ENCODE measurements at places on chromosomes 11 and 22.

- no peak for DNase-seq
Measured at GRCh38 chr22:45042263-45042662, 32.5 kb upstream of the PHF21B start.

DNA sequence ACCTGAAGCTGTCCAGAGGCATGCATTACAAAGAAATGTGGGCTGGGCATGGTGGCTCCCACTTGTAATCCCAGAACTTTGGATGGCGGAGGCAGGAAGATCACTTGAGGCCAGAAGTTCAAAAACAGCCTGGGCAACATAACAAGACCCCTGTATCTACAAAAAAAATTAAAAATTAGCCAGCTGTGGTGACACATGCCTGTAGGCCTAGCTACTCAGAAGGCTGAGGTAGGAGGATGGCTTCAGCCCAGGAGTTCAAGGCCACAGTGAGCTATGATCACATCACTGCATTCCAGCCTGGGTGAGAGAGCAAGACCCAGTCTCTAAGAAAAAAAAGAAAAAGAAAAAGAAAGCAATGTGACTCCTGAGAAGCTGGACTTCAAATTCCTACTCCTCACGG lies 138.5 kb upstream of the HSD17B12 start:
- DNase-seq: no peak

DNA sequence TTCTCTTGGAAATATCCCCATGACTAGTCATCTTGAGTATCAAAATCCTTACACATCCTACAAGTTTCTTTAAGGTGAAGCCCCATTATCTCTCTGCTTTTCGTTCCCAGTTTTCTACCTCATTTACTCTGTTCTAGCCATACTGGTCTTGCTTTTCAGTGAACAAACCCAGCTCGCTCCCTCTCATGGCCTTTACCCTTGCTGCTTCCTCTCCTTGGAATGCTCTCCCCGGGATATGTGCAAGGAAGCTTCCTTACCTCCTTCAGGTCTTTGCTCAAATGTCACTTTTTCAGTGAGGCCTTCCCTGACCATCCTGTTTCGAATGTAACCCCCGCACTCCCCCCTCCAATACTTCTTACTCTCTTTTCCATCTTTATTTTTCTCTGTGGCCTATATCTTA lies 331.8 kb downstream of the DYNC2H1 start:
- no peak for DNase-seq

DNA sequence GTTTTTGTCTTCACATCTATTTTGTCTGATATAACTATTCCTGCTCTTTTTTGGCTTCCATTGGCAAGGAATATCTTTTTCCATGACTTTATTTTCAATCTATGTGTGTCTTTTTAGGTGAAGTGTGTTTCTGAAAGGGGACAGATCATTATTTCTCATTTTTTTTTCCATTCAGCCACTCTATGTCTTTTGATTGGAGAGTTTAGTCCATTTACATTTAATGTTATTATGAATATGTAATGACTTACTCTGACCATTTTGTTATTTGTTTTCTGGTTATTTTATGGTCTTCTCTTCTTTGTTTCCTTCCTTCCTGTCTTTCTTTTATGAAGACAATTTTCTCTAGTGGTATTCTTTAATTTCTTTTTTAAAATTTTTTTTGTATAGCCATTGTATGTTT lies 178.6 kb upstream of the CNTN5 start:
- DNase-seq: no peak

GRCh38 chr11:25536289-25536688 lies 795.6 kb upstream of the ANO3 start:
- no peak for DNase-seq

GRCh38 chr11:130940706-130941105 lies 24.4 kb upstream of the SNX19 start:
- DNase-seq: no peak
